ENCODE measurements at places on chromosomes 1 and 21.

GRCh38 chr21:29117372-29117955, 13.0 kb upstream of the MAP3K7CL start:
- H3K36me3 ChIP-seq = no peaks in the 10 kb centered on the region
- no peak for DNase-seq
- H3K27ac ChIP-seq = no peak overlapping the region
- H3K4me3 ChIP-seq = no peak overlapping the region

DNA sequence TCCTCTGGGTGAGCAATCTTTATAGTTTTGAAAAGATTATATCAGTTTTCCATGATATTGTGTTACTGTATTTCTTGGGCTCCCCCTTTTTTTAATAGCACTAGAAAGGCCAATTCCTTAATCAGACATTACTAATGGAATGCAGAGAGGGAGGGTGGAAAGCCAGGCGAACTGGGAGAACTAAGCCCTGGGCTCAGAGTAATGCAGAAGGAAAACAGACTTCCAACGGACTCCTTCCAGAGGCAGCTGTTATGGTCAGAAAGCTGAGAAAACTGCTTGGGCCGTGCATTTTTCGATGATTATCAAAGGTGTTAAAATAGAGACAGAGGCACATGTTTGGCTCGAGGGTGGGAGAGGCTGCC, 206.3 kb downstream of the FOXD2 start:
- no peaks in the 10 kb centered on the region for H3K36me3 ChIP-seq
- no peaks in the 10 kb centered on the region for H3K4me1 ChIP-seq
- peaks cover 16% of the 10 kb centered on the region for H3K27me3 ChIP-seq
- H3K27ac ChIP-seq = no peak overlapping the region
- H3K4me3 ChIP-seq = no peak overlapping the region

DNA sequence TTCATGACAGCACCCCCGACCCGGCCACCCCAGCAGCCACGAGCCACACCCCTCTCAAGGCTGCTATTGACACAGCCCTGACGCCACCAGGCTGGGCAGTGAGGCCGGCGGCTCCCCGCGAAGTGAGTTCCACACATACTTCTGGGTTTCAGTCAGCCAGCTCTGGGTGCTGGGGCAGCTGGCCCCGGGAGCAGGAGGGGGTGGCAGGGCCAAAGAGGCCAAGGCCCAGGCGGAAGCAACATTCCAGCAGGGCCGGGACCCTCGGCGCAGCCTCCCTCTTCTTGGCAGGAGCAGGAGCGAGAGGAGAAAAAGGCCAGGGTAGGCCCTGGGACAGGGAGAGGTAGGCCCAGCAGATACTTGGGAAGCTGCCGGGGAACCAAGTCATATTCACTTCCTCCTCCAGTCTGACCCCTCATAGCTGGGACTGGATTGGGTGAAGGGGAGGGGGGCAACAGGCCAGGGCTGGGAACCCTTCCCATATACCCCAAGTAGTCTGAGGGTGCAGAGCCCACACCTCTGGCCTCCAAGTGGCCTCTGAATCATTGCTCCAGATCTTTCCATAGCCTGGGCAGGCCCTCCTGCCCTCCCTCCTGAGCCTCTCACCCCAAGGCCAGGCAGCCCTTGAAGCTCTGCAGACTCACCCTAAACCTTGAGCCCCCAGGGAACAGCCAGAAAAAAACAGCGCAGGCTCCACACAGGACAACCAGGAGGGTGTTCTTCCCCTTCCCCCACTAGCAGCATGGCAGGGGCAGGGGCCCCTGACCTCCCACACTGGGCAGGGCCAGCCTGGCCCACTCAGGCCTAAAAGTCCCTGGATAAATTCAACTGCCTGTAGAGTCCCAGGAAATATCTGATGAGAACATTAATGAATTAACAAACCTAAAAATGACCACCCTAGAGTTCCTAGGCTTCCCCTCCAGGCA, 5.7 kb downstream of the HSPG2 start:
- H3K27me3 ChIP-seq = peaks cover 12% of the 10 kb centered on the region
- DNase-seq = no peak
- no peak overlapping the region for H3K27ac ChIP-seq
- H3K4me1 ChIP-seq = no peaks in the 10 kb centered on the region
- H3K4me3 ChIP-seq = no peak overlapping the region

GRCh38 chr1:12851779-12852178, 3.3 kb upstream of the HNRNPCL1 start:
- H3K27me3 ChIP-seq = no peaks in the 10 kb centered on the region
- no peak for DNase-seq
- H3K4me3 ChIP-seq = no peak overlapping the region
- H3K27ac ChIP-seq = no peak overlapping the region
- H3K36me3 ChIP-seq = no peaks in the 10 kb centered on the region
- H3K4me1 ChIP-seq = no peaks in the 10 kb centered on the region

GRCh38 chr1:63634471-63634870, 41.3 kb downstream of the PGM1 start:
- no peak overlapping the region for H3K27ac ChIP-seq
- no peak overlapping the region for H3K4me3 ChIP-seq
- H3K4me1 ChIP-seq = peaks cover 11% of the 10 kb centered on the region
- no peak for DNase-seq

GRCh38 chr1:234495231-234495990, 16.4 kb upstream of the TARBP1 start:
- peaks cover 2% of the 10 kb centered on the region for H3K27me3 ChIP-seq
- DNase-seq = peak; percentile 68
- peaks cover 61% of the 10 kb centered on the region for H3K4me1 ChIP-seq
- H3K36me3 ChIP-seq = no peaks in the 10 kb centered on the region

DNA sequence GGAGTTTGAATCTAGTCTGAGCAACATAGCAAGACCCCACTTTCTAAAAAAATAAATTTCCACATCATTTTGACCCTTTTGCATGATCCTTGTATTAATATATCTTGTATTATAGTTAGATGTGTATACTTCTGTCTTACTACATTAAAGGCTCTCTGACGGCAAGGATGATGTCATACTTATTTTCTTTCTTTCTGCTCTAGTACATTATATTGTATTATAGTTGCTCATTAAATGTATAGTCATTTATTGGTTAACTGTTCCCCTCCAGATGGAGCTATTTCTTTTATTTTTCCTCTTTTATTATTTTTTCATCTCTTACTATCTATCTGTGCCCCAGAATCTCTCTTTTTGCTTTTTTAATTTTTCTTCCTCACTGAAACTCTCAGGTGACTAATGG, 15.0 kb upstream of the OLFML2B start:
- peaks cover 37% of the 10 kb centered on the region for H3K27me3 ChIP-seq
- no peak for DNase-seq
- no peak overlapping the region for H3K27ac ChIP-seq
- no peak overlapping the region for H3K4me3 ChIP-seq
- peaks cover 2% of the 10 kb centered on the region for H3K4me1 ChIP-seq

Data from activated CD8-positive, alpha-beta memory T cell treated with anti-CD3 and anti-CD28 coated beads, Interleukin-2, amount 10 ng/mL, durations not matched to agents 7 days and 5 days (primary cell).